IMR-90 (cell line): ENCODE measurements at places on chromosomes 12 and 14. TPM values are rescaled to one million over a fixed set of nuclear protein-coding genes. Genes with fewer than 3 reads are reported as not detected.

GRCh38 chr12:28780960-28781359, 368.1 kb upstream of the FAR2 start:
- H3K4me3 ChIP-seq = no peak overlapping the region
- H3K27ac ChIP-seq = no peak overlapping the region
- no peaks in the 10 kb centered on the region for H3K27me3 ChIP-seq
- H3K4me1 ChIP-seq = no peaks in the 10 kb centered on the region
- DNase-seq = no peak
- H3K36me3 ChIP-seq = no peaks in the 10 kb centered on the region

GRCh38 chr14:93705513-93706156, 82.7 kb downstream of the PRIMA1 start:
- no peak for DNase-seq
- H3K27me3 ChIP-seq = no peaks in the 10 kb centered on the region
- no peaks in the 10 kb centered on the region for H3K36me3 ChIP-seq
- no peaks in the 10 kb centered on the region for H3K4me1 ChIP-seq
- H3K27ac ChIP-seq = no peak overlapping the region

Gene CLEC9A
- total RNA-seq = not detected in 2 replicates

DNA sequence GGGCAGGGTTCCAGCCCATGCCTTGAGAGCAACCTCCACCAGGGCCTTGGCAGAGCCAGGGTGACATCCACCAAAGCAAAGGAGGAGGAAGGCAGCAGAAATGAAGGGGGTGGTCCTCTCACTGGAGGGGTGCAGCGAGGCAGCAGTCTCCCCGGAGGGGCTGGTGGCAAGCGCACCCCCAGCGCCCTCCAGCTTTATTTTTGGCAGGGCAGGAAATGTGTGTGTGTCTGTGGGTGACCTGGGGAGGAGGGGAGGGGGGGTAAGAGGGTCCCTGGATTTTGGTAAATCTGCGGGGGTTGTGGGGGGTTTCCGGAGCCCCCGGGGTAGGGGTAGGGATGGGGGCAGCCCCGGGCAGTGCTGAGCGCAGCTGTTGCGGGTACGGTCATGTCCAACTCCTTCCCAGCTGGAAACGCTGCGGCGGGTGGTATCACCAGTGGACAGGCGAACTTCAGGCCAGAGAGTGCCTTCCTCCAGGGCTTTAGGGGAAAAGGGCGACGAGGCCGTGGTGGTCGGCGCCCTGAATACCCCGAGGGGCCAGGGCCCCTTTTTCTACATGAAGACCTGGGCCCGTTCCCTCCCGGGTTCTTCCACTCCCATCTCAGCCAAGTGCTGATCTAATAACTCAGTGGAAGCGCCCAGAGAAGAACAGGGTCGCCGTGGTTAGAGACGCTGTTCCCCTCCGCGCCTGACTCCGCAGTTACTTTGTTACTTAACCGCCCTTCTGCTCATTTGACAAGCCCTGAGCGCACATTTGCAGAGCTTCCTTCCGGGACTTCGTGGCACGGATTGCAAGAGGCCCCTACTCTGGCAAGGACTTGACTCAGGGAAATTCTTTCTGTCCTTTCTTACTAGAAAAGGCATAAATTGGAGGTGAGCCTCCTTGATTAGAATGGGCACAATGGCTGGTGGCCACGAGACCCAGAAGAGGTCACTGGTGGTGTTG, 55.2 kb downstream of the FOS start:
- no peak for DNase-seq
- H3K4me1 ChIP-seq = peaks cover 7% of the 10 kb centered on the region; the same call in 1 of the 2 replicates
- H3K4me3 ChIP-seq = no peak overlapping the region
- H3K27me3 ChIP-seq = peaks cover 25% of the 10 kb centered on the region

DNA sequence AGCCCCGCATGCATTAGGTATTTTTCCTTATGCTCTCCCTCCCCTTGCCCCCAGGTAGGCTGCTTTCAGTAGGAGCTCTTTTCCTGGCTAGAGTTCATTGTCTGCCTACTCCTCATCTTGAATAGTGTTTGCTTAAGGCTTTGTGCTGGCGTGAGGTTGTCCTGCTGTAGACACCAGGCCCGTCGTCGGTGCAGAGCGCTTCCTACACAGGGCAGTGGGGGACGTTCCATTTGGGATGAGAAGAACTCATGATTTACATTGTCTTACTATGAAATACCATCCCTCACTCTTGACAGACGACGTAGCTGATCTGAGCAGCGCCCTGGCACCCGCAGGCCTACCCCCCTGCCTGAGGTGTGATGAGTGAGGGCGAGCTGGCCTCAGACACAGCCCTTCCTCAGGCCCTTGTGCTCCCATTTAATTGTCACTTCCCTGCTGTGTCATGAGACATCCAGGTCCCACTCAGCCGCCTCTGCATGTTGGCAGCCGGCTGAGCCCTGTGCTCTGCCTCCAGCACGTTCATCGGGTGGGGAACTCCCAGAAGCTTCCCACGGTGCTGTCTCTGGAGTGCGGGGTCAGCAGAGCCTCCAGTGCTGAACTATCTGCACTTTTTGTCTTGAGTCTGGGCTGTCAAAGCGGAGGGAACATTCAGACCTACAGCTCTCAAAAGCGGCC, 76.0 kb downstream of the WDR20 start:
- peaks cover 5% of the 10 kb centered on the region; the same call in 1 of the 2 replicates for H3K36me3 ChIP-seq
- H3K4me3 ChIP-seq = no peak overlapping the region
- no peak overlapping the region for H3K27ac ChIP-seq
- DNase-seq = peak; percentile 31

- H3K27me3 ChIP-seq = peaks cover 73% of the 10 kb centered on the region
- DNase-seq = no peak
- H3K4me1 ChIP-seq = no peaks in the 10 kb centered on the region; the same call in 1 of the 2 replicates
- H3K4me3 ChIP-seq = no peak overlapping the region
- no peaks in the 10 kb centered on the region for H3K36me3 ChIP-seq
- no peak overlapping the region for H3K27ac ChIP-seq
These were observed 44.3 kb downstream of the SPRING1 start for GRCh38 chr12:116693286-116694227.

GRCh38 chr14:32202491-32202997, 525 bp downstream of the RNU6-8 start:
- no peaks in the 10 kb centered on the region for H3K36me3 ChIP-seq
- no peaks in the 10 kb centered on the region for H3K4me1 ChIP-seq
- DNase-seq = peak; percentile 21
- H3K27me3 ChIP-seq = peaks cover 2% of the 10 kb centered on the region
- peak overlapping the region; percentile 67; the same call in 1 of the 2 replicates for H3K4me3 ChIP-seq
- no peak overlapping the region for H3K27ac ChIP-seq

Gene GARIN6
- not detected in 2 replicates for total RNA-seq

DNA sequence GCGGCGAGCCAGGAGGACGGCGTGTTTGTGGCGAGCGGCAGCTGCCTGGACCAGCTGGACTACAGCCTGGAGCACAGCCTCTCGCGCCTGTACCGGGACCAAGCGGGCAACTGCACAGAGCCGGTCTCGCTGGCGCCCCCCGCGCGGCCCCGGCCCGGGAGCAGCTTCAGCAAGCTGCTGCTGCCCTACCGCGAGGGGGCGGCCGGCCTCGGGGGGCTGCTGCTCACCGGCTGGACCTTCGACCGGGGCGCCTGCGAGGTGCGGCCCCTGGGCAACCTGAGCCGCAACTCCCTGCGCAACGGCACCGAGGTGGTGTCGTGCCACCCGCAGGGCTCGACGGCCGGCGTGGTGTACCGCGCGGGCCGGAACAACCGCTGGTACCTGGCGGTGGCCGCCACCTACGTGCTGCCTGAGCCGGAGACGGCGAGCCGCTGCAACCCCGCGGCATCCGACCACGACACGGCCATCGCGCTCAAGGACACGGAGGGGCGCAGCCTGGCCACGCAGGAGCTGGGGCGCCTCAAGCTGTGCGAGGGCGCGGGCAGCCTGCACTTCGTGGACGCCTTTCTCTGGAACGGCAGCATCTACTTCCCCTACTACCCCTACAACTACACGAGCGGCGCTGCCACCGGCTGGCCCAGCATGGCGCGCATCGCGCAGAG, 873 bp downstream of the PLXNC1 start:
- H3K4me3 ChIP-seq = peak overlapping the region; percentile 67
- no peaks in the 10 kb centered on the region for H3K36me3 ChIP-seq
- H3K27ac ChIP-seq = no peak overlapping the region
- no peaks in the 10 kb centered on the region; the same call in none of the 2 replicates for H3K4me1 ChIP-seq
- DNase-seq = peak; percentile 23
- H3K27me3 ChIP-seq = peaks cover 88% of the 10 kb centered on the region

Gene TMEM63C
- total RNA-seq = under 0.01 TPM in 1 of 2 replicates, not detected in the other

- H3K36me3 ChIP-seq = peaks cover 16% of the 10 kb centered on the region; the same call in 1 of the 2 replicates
- peaks cover 34% of the 10 kb centered on the region for H3K4me1 ChIP-seq
- no peak overlapping the region for H3K4me3 ChIP-seq
- no peaks in the 10 kb centered on the region for H3K27me3 ChIP-seq
- H3K27ac ChIP-seq = peak overlapping the region; percentile 6; the same call in 1 of the 2 replicates
- DNase-seq = peak; percentile 28
These were observed 70.8 kb downstream of the NCOR2 start for GRCh38 chr12:124496584-124496983.

- H3K4me3 ChIP-seq = no peak overlapping the region
- no peaks in the 10 kb centered on the region for H3K27me3 ChIP-seq
- no peaks in the 10 kb centered on the region for H3K36me3 ChIP-seq
- H3K4me1 ChIP-seq = no peaks in the 10 kb centered on the region
These were observed 57.0 kb upstream of the CNTN1 start for GRCh38 chr12:40635141-40635731.

GRCh38 chr12:97595426-97595831, 132.8 kb downstream of the RMST start:
- DNase-seq = no peak
- no peak overlapping the region for H3K4me3 ChIP-seq
- H3K27ac ChIP-seq = no peak overlapping the region
- no peaks in the 10 kb centered on the region for H3K36me3 ChIP-seq

Gene GPRC5D
- not detected in 2 replicates for total RNA-seq

- H3K36me3 ChIP-seq = no peaks in the 10 kb centered on the region
- H3K27ac ChIP-seq = no peak overlapping the region
- H3K4me1 ChIP-seq = peaks cover 1% of the 10 kb centered on the region; the same call in 1 of the 2 replicates
- no peaks in the 10 kb centered on the region for H3K27me3 ChIP-seq
- peak; percentile 4 for DNase-seq
These were observed 80.0 kb downstream of the DRAM1 start for GRCh38 chr12:101957252-101957959.

DNA sequence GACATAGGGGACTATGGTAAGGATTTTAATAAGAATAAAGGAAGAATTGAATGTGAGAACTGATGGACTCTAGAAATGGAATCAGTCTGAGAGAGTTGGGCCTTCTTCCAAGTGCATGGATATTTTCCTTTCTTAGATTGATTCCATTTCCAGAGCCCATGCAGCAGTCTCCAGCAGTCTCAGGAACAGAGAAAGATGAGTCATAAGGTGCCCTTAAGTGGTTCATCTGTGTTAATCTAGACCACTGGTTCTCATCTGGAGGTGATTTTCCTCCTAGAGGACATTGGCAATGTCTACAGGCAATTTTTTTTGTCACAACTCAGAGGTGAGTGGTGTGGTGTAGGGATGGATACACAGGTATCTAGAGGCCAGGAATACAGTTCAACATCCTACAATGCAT, 25.9 kb downstream of the TRIM9 start:
- peaks cover 17% of the 10 kb centered on the region for H3K27me3 ChIP-seq
- H3K27ac ChIP-seq = no peak overlapping the region
- no peaks in the 10 kb centered on the region for H3K4me1 ChIP-seq
- H3K36me3 ChIP-seq = no peaks in the 10 kb centered on the region
- H3K4me3 ChIP-seq = no peak overlapping the region

DNA sequence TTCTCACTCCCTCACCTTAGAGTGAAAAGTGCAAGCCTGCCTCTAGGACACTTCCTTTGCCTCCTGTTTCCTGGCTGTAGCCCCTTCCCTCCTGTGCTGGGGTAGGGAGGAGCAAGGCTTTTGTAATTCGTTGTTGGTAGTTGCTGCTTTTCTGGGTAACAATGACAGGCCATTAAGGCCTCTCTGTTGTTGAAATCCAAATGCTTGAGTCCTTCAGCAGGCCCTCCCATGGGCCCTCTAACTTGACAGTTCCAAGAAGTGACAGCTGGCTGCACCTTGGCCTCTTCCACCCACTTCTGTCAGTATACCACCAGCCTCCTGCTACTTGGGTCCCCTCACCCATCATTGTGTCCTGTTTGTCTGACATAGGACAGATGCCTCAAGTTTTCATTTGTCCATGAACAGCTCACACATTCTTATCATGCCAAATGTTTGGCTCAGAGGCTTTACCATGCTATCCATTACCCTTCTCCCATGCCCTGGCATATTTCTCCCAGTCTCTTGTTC, 103.7 kb upstream of the PDE3A start:
- H3K36me3 ChIP-seq = no peaks in the 10 kb centered on the region
- no peaks in the 10 kb centered on the region for H3K27me3 ChIP-seq
- H3K27ac ChIP-seq = no peak overlapping the region
- H3K4me3 ChIP-seq = no peak overlapping the region

GRCh38 chr12:89349814-89350213, 2.5 kb downstream of the DUSP6 start:
- H3K27me3 ChIP-seq = no peaks in the 10 kb centered on the region
- peaks cover 9% of the 10 kb centered on the region for H3K4me1 ChIP-seq
- peak overlapping the region; percentile 1; the same call in 1 of the 2 replicates for H3K27ac ChIP-seq
- peaks cover 11% of the 10 kb centered on the region for H3K36me3 ChIP-seq
- peak; percentile 81 for DNase-seq

DNA sequence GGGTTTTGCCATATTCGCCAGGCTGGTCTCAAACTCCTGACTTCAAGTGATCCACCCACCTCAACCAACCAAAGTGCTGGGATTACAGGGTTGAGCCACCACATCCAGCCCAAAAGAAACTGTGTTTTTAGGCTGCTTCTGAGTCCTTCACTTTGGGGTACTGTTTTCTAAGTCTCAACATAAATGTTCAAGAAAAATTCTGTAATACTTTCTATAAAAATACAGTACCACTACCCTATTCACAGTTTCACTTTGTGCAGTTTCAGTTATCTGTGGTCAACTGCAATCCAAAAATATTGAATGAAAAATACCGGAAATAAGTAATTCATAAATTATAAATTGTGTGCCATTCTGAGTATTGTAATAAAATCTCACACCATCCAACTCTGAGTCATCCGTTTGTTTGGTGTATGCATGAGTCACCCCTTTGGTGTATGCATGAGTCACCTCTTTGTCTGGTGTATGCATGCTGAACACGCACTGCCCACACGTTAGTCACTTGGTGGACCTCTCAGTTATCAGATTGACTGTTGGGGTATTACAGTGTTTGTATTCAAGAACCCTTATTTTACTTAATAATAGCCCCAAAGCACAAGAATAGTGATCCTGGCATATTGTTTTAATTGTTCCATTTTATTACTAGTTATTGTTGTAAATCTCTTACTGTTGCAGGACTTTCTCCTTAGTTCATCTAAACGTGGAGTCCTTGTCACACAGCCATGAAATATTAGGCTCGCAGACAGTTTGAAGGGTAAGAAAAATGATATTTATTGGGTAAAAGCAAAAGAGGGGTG, 190.2 kb downstream of the FSCB start:
- H3K27ac ChIP-seq = peak overlapping the region; percentile 37; the same call in 1 of the 2 replicates
- DNase-seq = peak; percentile 93
- no peaks in the 10 kb centered on the region for H3K4me1 ChIP-seq
- no peaks in the 10 kb centered on the region for H3K36me3 ChIP-seq

DNA sequence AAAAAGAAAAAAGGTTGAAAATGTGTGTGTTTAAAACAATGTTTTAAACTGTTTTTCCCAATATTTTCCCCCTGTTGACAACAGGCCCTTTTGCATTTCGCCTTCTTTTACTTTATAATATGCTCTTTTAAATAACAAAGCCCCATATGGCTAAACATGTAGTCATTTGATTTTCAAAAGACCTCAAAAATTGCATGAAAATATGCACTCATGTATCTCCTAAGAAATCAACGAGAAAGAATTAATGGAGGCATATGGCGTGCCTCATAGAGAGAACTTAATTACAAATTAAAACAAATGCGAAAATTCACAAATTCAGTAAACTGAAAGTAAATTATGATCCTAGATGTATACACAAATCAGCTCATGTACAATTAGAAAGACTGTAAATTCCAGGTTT, 202.6 kb upstream of the FOXN3 start:
- peak overlapping the region; percentile 78 for H3K27ac ChIP-seq
- no peaks in the 10 kb centered on the region for H3K36me3 ChIP-seq
- no peak for DNase-seq

- no peaks in the 10 kb centered on the region for H3K4me1 ChIP-seq
- DNase-seq = no peak
- H3K27me3 ChIP-seq = no peaks in the 10 kb centered on the region; the same call in 1 of the 2 replicates
These were observed 942 bp downstream of the SYT1 start for GRCh38 chr12:78865516-78865915.

Gene IFT43
- total RNA-seq = 29.4 and 41.4 TPM in 2 replicates
